ENCODE measurements at places on chromosomes 2 and 18.

GRCh38 chr2:45166229-45166890, 157.1 kb upstream of the SIX2 start:
- DNase-seq, result peak; percentile 34

DNA sequence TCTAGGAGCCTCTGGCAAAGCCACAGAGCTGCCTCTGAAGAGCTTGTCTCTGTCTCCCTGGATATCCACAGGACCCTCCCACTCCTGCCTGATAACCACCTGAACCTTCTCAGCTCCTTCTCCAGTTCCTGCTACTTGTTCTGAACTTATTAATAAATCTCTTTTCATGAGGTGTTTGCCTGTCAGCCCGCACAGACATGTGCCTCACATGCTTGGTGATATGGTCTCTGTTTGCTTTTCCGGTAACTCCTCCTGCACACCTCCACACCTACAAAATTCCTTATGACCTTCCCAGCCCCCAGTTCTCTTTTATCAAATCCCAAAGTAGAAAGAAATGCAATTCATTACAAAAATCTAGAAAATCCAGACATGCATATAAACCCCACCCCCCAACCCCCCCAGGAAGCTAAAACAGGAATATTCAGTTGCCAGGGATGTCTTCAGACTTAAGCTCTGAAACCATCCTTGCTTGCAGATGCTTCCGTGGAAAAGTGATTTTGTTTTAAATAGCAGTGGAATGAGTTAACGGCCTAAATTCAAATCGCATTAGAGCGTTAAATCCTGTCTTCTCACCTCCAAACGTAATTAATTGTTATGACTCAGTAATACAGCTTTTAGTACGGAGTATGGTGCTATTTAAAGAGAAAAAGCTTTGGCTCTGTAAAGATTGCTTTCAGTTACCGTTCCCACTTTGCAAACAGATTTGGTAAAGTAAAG, 2.1 kb upstream of the PID1 start:
- peak; percentile 1 for DNase-seq

- no peak for DNase-seq
These were observed 520.1 kb downstream of the BCL11A start for GRCh38 chr2:60033325-60033724.

DNA sequence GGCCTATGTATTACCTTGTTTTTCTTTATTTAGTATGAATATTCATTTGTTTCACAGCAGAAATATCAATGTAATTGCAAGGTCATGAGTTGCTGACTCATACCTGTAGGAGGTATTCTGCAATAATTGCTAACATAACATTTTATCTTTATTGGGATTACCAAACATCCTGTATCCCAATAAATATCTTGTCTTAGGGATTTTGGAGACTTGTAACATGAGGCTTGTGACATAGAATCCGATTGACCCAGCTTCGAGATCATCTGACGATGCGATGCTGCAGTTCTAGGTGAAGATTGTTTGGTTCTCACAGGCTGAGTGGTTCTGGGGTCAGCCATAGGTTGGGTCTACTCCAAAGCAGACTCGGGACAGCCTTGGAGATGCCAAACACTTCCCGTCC, 133.4 kb upstream of the RND3 start:
- DNase-seq, result no peak

DNA sequence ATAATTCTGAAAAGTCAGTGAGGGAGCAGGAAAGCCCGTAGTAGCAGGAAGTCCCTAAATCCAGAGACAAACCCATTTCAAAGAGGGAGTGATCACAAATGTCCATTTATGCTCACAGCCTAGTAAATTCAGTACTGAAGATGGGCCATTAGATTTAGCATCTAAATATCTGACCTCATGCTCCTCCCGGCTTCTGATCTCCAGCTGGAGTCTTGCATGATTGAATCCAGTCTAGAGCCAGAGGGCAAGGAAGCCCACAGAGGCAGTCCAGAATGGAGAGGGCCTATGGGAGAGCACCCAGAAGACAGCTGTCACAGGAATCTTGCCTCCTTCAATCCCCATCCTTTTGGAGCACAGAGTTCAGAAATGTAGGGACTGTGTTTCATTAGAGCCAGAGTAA, 16.0 kb upstream of the ST8SIA3 start:
- no peak for DNase-seq

DNA sequence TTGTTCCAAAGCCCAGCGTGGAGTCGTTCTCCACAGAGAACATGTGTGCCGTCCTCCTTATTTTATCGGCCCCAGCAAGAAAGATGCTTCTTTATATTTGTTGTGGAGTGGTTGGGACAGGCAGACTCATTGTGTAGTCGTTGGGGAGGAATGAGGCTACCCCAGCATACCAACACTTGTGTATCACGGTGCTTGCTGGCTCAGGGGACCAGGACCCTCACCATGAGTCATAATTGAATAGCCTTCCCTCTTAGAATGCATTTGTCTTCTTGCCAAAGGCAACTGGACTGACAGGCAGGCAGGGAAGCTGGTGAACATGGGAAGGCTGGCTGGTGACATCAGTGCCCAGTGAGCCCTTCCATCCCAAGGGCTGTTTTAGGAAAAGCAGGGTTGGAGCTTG, 4.7 kb downstream of the CAPN10 start:
- no peak for DNase-seq

Data from NCI-H146 (cell line).